ENCODE measurements at places on chromosomes 12 and 14.

DNA sequence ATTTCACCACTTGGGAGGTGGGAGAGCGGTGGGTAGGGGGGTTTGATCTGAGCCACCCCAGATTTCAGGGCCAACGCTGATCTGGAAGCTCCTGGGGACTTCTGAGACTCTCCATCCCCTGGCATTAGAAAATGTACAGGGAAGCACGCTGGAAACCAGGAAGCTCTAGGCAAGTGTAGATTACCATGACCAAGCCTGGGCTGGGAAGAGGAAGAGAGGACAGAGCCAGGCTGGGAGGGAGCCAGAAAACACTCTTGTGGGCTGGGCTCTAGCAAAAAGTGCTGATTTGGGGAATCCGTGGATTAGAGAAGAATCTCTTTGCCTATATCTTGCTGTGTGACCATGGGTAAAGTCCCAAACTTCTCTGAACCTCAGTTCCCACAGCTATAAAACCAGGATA, 236.7 kb downstream of the BCL11B start:
- DNase-seq, result no peak

- no peak for DNase-seq
Observed at GRCh38 chr12:109953656-109954055, 42.5 kb downstream of the GIT2 start.

GRCh38 chr12:103386451-103386850, 109.3 kb downstream of the C12orf42 start:
- no peak for DNase-seq

GRCh38 chr14:34837801-34838322, 37.3 kb downstream of the BAZ1A start:
- no peak for DNase-seq

DNA sequence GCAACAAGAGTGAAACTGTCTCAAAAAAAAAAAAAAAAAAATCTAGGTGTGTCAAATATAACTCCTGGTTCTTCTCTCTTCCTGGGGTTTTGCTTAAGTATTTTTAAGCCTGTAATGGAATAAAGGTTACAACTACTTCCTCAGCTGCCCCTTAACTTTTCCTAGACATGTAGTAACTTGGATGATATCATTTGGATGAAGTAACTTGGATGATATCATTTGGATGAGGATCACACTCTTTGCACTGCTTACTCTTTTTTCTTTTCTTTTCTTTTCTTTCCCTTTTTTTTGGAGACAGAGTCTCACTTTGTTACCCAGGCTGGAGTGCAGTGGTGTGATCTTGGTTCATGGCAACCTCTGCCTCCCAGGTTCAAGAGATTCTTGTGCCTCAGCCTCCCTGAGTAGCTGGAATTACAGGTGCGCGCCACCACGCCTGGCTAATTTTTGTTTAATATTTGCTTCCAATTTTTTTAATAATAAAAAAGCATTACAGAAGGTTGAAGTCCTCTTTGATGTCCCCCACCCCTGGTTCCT, 775 bp upstream of the FAM186A start:
- no peak for DNase-seq

GRCh38 chr12:30870491-30871265, 55.9 kb upstream of the TSPAN11 start:
- no peak for DNase-seq

DNA sequence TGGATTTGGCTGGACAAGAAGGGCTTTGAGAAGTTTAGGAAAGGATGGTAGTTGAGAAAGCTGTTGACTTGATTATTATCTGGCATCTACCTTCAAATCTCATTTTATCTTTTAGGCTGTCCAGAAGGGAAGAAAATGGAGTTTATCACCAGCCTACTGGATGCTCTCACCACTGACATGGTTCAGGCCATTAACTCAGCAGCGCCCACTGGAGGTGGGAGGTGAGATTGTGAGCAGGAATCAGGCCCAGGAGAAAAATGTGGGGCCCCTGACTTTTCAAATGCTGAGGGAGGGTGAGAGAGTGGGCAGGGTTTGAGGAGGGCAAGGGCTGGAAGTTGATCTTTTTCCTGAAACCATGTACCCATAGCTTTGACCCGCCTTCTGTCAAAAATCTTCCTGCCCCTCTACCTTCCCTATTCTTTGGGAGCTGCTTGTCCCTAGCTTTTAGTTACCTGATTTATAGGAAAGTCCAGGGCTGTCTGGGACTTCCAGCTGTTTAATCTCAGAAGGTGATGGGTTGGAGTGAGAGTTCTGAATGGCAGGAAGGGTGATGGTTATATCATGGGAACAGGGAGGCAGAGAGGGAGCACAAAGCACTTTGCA, 134.2 kb downstream of the SMOC1 start:
- no peak for DNase-seq

DNA sequence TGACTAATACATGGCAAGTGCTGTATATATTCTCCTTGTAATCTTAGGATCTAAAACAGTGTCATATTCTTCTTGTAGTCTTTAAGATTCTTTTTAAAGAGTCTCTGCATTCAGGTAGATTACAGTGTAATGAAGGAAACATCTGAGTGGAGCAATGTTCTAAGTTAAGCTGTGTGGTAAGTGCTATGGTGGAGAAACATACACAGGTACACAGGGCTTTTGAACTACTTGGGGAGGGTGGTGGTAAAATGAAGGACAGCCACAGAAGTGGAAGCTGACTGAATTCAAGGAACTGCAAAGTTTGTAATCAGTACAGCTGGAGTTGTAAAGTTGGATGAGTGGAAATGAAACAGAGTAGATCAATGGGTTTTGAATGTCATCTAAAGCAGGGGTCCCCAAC, 27.8 kb downstream of the ACSS3 start:
- no peak for DNase-seq

GRCh38 chr14:104925855-104926609, 1.4 kb downstream of the PLD4 start:
- DNase-seq, result no peak

DNA sequence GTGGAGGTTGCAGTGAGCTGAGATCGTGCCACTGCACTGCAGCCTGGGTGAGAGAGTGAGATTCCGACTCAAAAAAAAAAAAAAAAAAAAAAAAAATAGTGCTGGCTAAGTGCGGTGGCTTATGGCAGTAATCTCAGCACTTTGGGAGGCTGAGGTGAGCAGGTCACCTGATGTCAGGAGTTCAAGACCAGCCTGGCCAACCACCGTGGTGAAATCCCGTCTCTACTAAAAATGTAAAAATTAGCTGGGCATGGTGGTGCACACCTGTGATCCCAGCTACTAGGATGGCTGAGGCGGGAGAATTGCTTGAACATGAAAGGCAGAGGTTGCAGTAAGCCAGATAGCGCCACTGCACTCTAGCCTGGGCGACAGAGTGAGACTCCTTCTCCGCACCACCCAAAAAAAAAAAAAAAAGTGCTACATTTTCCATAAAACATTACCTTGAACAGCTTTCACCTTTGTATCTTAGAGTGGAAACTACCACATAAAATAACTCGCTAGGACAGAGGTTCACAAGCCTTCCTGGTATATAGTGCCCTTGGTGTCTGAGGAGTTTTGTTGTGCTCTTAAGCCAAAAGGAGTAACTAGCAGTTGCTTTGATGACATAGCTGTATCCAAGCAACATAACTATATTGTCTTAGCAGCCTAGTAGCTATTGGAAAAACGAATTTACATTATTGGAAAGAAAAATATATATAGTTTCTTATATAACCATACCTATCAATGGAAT, 11.1 kb downstream of the PTGES3 start:
- no peak for DNase-seq

GRCh38 chr14:91945751-91946621, 1.5 kb downstream of the FBLN5 start:
- no peak for DNase-seq

Measured in activated naive CD8-positive, alpha-beta T cell treated with anti-CD3 and anti-CD28 coated beads, Interleukin-2, amount 50 U/mL, for 16 hours (primary cell).